ENCODE measurements at places on chromosomes 3 and 15. TPM values are rescaled to one million over a fixed set of nuclear protein-coding genes. Genes with fewer than 3 reads are reported as not detected.

Gene RUVBL1
- total RNA-seq: 154 TPM

Gene MRPL47
- 134 TPM for total RNA-seq

Gene CHDH
- 6.2 TPM for total RNA-seq

DNA sequence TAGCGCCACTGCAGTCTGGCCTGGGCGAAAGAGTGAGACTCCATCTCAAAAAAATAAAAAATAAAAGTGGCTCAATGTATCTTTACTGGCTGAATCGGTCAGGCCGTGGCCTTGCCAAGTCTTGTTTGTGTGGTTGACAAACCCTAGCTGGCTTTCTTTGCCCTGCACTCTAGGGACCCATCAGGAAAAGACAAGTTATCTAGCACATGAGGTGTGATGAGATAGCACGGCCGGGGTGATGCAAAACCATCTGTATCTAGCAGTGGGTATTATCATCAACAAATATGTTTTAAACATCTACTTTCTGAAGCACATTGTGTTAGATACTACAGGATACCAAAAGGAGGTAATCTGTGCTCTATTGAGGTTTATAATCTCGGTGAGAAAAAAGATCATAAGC is 3.9 kb upstream of the DPP8 start:
- DNase-seq: no peak

DNA sequence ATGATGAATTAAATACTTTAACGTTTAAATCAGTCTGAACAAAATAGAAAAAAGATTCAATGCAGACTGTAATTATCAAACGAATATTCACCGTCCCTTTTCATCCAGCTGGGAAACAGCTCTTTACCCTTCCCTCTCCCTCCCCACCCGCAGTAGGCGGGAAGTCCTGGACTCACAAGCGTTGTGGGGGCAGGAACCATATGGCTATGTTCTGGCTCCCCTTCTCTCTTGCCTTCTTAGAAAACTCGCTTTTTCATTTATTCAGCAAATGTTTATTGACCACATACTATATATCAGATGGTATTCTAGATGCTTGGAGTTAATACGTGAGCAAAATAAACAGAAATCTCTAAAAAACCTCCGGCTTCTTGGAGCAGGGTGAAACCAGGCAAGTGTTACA is 715 bp upstream of the SCAPER start:
- DNase-seq: no peak

Gene ACKR4
- total RNA-seq: not detected

- DNase-seq: peak; percentile 62
Observed at GRCh38 chr3:197027151-197027895, 2.3 kb downstream of the MELTF start.

DNA sequence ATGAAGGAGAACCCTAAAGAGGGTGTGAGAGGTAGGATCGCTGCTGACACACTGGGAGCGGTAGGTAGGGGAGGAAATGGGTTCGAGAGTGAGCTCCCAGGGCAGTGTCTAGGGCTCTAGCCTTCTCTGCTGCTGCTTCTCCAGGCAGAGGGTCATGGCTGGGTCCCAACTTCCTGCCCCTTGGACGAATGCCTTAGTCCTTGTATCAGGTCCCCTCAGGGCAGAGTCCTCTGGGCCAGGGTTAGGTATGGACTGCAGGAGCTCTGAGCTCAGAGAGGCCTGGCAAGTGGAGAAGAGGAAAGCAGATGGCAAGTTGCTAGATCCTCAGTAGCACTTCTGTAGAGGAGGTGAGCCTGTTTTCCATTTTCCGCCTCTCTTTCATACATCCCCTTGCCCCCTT is 2.9 kb downstream of the CORO2B start:
- DNase-seq: no peak
